ENCODE measurements at places on chromosomes 12 and 14.

GRCh38 chr14:91284791-91285548 lies 40.5 kb upstream of the GPR68 start:
- DNase-seq, result no peak

- DNase-seq, result no peak
These were observed 841.7 kb downstream of the VRK1 start for GRCh38 chr14:97638864-97639263.

DNA sequence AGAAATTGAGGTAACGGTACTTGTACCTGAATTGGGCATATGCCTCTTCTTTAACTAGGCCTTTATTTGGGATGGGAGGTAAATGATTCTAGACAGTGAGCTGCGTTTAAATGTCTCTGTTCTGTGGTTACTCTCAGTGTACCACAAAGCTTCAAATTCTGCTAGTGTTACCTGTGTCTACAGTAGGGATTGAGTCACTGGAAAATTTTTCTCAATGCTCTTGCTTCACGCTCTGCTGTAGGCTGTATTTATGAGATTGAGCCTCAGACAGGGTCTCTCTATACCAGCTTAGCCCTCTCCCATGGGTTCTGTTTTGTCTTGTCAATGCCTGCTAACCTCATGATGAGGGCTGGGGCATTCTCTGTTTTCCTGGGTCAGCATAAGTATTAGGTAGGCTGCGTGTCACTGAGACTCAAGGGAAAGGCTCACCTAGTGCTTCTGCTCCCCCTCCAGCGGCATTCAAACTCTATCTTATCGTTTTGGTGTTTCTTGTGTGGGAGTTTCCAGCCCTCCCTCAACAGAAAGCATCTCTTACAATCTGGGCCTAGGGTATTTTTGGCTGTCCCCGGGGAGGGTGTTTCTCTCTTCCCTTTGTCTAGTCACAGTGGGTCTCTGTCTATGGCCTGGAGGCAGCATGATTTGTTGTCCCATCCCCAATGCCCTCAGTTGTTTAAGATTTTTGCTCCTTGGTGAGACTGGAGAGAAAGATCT lies 285.8 kb downstream of the ADGRD1 start:
- DNase-seq, result no peak

DNA sequence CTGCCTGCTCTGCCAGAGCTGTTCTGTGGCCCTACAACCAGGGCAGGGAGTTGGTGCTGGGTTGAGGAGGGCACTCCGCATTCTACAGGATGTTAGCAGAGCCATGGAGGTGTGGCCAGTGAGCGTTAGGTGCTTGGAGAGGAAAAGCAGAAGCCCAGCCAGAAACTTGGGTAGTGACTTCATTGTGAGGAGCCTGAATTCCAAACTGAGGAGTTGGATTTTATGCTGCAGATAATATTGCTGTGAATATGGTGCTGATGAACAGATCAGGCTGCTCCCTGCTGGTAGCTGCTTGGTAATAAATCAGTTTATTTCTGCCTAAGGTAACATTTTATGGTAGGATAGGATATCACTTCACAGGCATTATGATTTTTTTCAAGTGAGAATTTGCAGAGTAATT lies 7.1 kb upstream of the CCDC175 start:
- DNase-seq, result peak; percentile 65

DNA sequence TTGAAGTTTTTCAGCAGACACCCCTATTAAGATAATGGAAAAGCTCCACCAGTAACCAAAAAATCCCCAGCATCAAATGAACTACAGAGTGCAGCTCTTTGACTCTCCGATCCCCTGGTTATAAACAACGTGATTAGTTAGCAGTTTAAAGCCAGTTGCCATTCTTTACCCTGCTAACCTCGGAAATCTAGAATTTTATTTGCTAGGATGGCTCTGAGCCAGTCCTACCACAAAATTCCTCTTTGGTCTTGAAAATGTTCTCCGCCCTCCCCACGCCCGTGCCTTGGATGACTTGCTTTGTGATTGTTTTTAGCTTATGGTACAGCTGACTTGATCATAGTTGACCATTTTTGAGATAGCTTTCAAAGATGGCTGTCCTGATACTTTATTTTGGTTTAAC lies 1.2 kb downstream of the KLHDC2 start:
- DNase-seq, result no peak

GRCh38 chr14:32567543-32568384 lies 238.7 kb downstream of the AKAP6 start:
- no peak for DNase-seq

GRCh38 chr12:111174251-111174960 lies 194.5 kb downstream of the PHETA1 start:
- DNase-seq, result no peak

DNA sequence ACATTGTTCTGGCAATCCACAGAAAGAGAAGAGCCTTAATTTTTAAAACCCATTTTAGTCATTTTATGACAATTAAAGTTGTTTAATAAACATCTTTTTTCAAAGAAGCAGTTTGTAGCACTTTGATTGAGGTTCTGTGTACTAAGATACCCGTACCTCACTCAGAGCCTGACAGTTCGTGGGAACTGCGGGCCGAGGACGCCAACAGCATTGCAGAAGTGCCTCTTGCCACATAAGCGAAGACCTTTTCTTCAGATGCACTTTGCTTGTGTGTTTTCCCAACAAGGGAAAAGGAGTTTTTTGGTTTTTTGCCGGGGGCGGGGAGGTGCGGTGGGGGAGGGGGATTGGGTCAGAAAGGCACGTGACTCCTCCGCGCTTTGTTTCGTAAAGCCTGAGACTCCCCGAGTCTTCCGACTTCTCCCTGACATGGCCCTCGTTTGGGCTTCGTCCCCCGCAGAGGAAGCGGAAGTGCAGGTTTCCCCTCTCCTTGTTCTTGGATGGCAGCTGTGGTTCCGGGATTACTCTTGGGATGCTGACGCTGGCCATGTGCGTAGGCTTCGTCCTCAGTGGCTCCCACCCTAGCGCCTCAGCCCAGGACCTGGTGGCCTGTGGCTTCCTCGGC lies 70.8 kb downstream of the WDR20 start:
- no peak for DNase-seq

- no peak for DNase-seq
These were observed 2.8 kb downstream of the KIF21A start for GRCh38 chr12:39440101-39440500.

- no peak for DNase-seq
These were observed 48.3 kb downstream of the SLC41A2 start for GRCh38 chr12:104909761-104910160.

- DNase-seq, result no peak
These were observed 47.4 kb downstream of the CALM1 start for GRCh38 chr14:90444077-90444696.

- no peak for DNase-seq
These were observed 659.8 kb downstream of the DIO2 start for GRCh38 chr14:79551523-79551922.

- DNase-seq, result no peak
These were observed 34.7 kb downstream of the CDC42BPB start for GRCh38 chr14:103022685-103023044.

- no peak for DNase-seq
These were observed 53.8 kb downstream of the SPTLC2 start for GRCh38 chr14:77562681-77563080.

GRCh38 chr12:2429032-2429431 lies 365.7 kb upstream of the FKBP4 start:
- DNase-seq, result no peak

DNA sequence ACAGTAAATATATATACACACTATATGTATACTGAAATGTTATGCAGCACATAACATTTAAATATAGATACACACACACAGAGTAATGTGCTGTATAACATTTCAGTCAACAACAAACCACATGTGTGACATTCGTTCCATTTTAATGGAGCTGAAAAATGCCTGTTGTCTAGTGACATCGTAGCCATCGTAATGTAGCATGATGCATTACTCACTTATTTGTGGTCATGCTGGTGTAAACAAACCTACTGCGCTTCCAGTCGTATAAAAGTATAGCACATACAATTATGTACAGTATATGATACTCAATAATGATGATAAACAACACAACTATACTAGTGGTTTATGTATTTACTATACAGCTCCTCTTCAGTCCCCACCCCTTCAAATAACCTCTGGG lies 119.0 kb upstream of the SLC38A4 start:
- no peak for DNase-seq
